Activated T-helper 1 cell treated with anti-CD3 and anti-CD28 coated beads, Interleukin-2, amount 50 U/mL, for 16 hours (primary cell): ENCODE measurements at places on chromosomes 4 and X.

GRCh38 chrX:750812-751211, 120.2 kb downstream of the SHOX start:
- DNase-seq = no peak

GRCh38 chr4:116930329-116930728, 155.0 kb downstream of the TRAM1L1 start:
- no peak for DNase-seq

GRCh38 chr4:88610771-88611170, 18.5 kb downstream of the HERC3 start:
- DNase-seq = no peak

DNA sequence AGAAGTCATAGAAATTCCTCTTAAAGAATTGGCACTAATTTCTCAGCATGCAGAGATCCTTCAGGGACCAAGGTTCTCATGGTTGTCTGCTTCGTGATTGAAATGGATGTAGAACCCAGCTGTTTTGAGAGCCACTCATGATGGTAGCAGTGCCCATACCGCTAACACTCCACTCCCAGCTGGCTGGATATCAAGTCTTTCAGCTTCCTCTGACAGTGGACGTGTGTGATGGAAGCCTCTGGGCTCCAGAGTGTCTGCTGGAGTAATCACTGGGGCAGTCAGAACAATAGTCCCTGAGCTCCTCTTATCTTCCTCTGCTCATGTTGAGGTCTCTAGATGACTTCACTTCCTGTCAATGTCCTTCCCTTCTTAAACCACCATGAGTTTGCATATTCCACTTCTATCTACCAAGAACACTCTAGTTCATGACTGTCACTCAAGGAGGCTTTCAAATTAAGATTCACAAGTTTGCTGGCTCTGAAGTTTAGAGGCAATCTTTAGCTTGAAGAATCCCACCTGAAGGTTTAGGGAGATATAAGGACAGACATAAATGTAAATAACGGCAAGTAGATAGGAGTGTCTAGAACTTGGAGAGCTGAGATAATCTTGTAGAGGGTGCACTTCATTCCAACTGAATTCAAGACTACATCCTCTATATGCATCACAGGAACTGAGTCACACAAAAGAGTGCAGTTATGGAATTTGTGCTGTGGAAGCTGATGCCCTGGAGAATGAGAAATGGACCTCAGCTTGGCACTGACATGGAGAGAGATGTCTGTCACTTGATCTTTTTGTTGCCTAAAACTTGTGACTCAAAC, 64.5 kb upstream of the WDR1 start:
- no peak for DNase-seq

GRCh38 chr4:151728679-151729078, 32.1 kb downstream of the GATB start:
- no peak for DNase-seq

- DNase-seq = no peak
Observed at GRCh38 chr4:11440481-11441193, 11.9 kb upstream of the HS3ST1 start.

GRCh38 chr4:147709999-147710398, 21.9 kb upstream of the ARHGAP10 start:
- DNase-seq = no peak

GRCh38 chr4:77711469-77711868, 105.8 kb downstream of the CXCL13 start:
- DNase-seq = no peak

GRCh38 chr4:31601793-31602192, 881.6 kb downstream of the PCDH7 start:
- no peak for DNase-seq

DNA sequence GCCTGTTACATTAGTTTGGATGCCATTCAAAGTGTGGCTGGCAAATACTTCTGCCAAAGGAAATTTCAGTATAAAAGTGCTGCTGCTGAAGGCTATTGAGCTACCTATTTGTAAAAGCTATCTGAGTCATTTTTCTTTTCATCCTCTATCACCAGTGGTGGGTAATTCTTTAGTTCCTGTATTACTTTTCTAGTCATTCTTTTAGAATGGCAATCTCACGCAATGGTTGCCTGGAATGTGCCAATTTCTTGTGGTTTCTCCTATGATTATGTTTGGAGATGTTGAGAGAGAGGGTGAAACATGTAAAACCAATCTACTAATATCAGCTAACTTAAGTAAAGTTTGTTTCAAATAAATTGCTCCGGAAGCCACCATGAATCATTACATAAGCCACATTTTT, 685.0 kb downstream of the RAPGEF2 start:
- no peak for DNase-seq

DNA sequence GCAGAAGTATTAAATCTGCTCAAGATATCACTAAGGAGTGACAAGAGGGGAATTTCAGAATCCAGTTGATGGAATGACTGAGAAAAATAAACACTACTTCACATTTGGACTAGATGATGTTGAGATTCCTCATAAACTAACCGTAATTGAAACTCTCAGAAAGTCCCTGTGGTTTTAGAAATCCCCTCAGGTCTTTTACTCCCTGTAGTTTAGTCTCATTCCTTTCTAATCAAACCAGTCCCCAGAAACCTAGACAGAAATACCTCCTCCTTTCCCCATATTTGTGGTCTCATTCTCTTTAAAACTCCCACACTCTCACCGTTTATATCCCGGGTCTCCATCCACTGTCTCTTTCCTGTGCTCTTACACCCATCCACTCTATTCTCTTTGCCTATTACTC, 15.0 kb upstream of the TLR1 start:
- DNase-seq = no peak

DNA sequence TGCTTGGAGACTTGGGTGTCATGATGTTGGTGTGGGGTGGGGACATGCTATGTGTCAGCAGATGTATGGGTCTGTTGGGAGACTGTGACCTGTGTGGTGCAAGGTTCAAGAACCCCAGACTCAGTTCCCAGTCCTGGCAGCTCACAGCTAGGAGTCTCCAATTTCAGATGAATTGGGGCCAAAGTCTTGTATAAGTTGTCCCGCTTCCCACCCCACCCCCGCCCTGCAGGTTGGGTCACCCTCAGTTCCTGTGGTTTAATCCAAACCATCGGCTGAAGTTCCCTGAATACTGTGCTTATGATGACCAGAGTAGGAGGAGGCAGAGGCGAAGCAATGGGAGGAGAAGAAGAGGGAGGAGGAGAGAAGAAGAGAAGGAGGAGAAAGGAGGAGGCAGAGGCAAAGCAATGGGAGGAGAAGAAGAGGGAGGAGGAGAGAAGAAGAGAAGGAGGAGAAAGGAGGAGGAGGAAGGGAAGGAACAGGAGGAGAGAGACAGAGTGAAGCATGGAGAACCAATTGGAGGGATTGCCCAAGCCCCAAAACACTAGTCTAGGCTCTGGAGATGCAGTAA, 112.6 kb downstream of the EFNB1 start:
- DNase-seq = no peak

GRCh38 chrX:413322-414201, 26.9 kb upstream of the PPP2R3B start:
- DNase-seq = no peak

DNA sequence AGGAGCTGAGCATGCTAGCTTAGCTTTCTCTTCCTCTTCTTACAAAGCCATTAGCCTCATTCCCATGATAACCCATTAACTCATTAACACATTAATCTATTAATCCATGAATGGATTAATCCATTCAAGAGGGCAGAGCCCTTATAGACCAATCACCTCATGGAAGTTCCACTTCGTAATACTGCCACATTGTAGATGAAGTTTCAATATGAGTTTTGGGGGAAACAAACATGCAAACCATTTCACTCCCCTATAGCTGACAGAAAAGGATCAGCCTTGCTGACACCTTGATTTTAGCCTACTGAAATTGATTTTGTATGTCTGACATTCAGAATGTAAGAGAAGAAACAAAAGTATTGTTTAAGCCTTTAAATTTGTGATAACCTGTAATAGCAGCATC, 251.8 kb upstream of the GALNTL6 start:
- no peak for DNase-seq

DNA sequence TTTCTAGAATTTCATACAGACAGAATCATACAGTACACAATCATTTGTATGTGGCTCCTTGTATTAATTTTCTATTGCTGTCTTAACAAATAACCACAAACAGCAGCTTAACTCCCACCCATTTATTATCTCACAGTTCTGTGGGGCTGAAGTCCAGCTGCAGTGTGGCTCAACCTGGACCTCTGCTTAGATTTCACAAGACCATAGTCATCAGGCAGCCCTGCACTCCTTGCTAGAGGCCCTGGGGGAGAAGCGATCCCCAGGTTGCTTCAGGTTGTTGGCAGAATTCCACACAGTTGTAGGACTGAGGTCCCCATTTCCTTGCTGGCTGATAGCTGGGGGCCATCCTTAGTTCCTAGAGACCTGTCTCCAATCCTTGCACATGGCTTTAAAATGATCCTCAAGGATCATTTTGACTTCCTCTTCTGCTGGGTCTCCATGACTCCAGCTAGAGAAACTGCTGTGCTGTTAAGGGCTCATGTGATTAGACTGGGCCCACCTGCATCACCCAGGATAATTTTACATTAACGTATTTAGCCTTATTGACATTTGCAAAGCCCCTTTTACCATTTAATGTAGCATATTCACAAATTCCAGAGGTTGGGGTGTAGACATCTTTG, 60.9 kb upstream of the SMAD1 start:
- DNase-seq = no peak

DNA sequence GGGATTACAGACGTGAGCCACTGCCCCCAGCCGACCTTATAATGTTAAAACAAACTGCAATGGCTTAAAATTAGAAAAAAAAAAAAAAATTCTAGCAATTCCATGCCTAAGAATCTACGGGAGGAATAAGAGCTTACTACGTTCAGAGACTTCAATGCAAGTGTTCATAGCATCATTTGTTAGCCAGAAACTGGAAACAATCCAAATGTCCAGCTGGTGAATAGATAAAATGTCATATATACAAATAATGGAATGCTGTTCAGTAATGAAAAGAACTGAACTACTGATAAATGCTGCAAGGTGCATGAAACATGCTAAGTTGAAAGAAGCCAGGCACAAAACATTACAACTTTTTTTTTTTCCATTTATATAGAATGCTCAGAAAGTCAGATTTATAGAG, 5.3 kb downstream of the EXOSC9 start:
- DNase-seq = no peak

GRCh38 chr4:124694946-124695598, 17.5 kb downstream of the ANKRD50 start:
- no peak for DNase-seq

DNA sequence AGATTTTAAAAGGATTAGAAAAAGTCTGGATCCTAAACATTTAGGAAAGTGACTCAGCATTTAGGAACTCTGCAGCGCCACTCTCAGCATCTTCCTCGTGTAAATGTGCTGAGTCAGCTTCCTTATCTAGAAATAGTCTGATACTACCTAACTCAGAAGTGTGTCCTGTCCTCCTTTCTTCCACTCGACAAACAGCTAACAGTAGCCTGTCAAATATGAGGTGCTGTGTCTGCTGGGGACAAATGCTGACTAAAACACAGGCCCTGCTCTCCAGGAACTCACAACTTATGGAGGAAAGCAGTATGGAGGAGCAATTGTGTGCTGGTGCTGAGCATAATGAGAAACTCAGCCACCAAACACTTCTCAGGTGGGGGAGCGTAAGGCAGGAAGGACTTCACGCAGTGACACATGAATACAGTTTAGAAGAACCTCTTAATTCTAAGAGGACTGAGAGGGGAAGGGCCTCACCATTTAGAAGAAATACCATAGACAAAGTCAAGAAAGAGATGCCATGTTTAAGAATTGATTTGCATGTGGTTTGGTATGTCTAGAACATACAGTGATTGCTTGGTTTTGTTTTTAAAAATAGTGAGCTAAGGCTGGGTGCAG, 125.3 kb downstream of the SOWAHB start:
- DNase-seq = no peak

- no peak for DNase-seq
Observed at GRCh38 chrX:1060562-1060960, 151.9 kb downstream of the CRLF2 start.

GRCh38 chrX:109732807-109733612, at the start of gene ACSL4:
TSS of gene ACSL4 (minus strand) at chrX:109733257. CDS start at chrX:109683363, 49,894 bp downstream.
- peak; percentile 73 for DNase-seq

DNA sequence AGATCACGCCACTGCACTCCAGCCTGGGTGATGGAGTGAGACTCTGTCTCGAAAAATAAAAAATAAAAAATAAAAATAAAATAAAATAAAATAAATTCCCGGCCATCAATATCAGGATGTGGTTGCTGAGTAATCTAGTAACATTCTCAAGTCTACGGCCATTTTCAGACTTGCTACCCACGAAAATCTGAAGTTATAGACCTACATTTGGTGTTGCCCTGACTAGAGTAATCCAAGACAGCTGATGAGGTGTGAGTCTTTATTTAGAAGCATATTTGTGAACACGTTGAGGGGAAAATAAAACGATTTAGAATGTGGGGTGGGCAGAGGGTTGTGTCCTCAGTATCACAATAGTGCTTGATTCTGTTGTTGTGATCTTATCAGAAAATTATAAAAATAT, 130.2 kb upstream of the MID1 start:
- DNase-seq = no peak

- DNase-seq = no peak
Observed at GRCh38 chrX:115589419-115589818, 28.4 kb downstream of the PLS3 start.

- DNase-seq = no peak
Observed at GRCh38 chr4:75831856-75832405, 70.3 kb downstream of the PPEF2 start.

GRCh38 chrX:134144231-134144630, 92.8 kb upstream of the CCDC160 start:
- DNase-seq = no peak

DNA sequence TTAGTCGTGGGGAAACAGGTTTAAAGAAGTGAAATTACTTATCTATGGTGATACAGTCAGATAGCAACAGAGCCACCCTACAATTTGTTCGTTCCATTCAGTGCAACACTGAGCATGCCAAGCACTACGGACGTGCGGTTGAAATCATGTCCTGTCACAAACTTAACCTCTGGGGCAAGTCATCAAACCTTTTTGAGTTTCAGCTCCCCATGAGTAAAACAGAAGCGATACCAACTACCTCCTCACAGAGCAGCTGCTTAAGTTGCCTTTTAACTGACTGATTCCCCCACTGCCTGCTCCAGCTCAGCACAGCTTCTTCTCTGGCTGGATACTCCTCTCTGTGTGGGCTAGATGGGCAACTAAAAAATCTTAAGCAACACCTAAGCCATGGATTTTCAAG, 36.0 kb downstream of the LHFPL1 start:
- no peak for DNase-seq

DNA sequence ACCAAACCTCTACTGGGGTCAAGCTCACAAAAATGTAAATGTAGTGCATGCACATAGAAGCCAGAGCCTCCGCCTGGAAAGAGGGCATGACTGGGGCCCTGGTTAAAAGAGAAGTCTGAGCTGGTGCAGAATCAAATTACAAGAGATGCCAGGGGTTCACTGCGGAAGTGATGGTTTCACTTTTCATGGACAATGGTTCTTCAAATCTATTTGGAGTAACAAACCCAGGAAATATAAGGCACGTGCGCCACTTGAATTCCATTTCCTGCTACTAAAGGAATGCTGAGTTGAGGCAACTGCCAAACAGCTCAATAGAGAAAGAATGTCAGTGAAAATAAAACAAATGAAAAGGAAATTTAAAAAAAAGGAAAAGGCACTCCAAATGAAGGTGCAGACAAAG, 79.8 kb downstream of the FUNDC1 start:
- no peak for DNase-seq

GRCh38 chr4:111923786-111924185, 221.5 kb upstream of the FAM241A start:
- no peak for DNase-seq

GRCh38 chrX:125742811-125743210, 423.1 kb downstream of the TEX13C start:
- DNase-seq = no peak
